ENCODE measurements at places on chromosomes 3 and 15. TPM values are rescaled to one million over a fixed set of nuclear protein-coding genes. Genes with fewer than 3 reads are reported as not detected.

The ALDH1L1 gene
- total RNA-seq, result 1.2 TPM

The REC114 gene
- total RNA-seq, result not detected

The SEMA6D gene
- 2.0 TPM for total RNA-seq

The MAP6D1 gene
- total RNA-seq, result 0.30 TPM

The ACTR8 gene
- 14.3 TPM for total RNA-seq

The EXD1 gene
- not detected for total RNA-seq

The MYNN gene
- total RNA-seq, result 22.0 TPM

The EPHB1 gene
- total RNA-seq, result 1.0 TPM

The C2CD4A gene
- total RNA-seq, result 0.05 TPM

The HYAL1 gene
- not detected for total RNA-seq

The CMTM8 gene
- total RNA-seq, result 4.6 TPM

The SNTN gene
- total RNA-seq, result not detected

The MGLL gene
- 11.9 TPM for total RNA-seq

All from M059J (cell line).